ENCODE measurements at places on chromosomes 3 and 15.
A peak's percentile ranks its signal among the peaks of the same experiment; 100 is the strongest.

DNA sequence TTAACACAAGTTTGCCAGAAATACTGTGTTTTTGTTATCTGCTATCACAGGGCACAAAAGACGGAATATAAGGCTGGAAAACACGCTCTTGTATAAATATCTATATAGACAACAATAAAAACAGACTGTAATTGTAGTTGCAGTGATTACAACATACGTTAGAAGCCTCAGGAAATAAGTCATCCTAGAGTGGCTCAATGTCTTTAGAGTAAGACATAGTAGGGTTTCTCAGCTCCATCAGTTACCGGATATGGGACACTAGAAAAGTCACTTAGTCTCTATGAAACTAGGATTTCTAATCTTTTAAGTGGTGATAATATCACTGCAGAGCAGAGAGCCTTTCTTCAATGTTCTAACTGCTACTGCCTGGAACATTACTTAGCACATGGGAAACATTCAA is 208.8 kb downstream of the STAG1 start:
- DNase-seq = no peak

GRCh38 chr15:70045045-70045444 is 52.7 kb downstream of the TLE3 start:
- DNase-seq = no peak

DNA sequence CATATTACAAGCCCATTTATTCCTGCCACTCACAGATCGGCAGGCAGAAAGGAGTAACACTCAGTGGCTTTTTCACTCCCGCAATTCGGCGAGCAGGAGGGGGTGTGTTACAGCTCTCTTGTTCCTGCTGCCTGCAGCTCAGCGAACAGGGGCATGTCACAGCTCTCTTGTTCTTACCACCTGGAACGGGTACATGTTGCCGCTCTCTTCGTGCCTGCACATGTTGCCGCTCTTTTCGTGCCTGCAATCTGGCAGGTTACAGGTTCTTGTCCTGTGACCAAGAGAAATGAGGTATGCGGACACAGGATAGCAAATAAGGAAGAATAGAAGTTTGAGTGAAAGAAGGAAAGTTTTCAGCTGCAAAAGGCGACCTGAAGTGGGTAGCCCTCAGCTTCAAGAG is 761.4 kb downstream of the NAALADL2 start:
- no peak for DNase-seq

- peak; percentile 53 for DNase-seq
Measured at GRCh38 chr3:72597756-72598195, 250.5 kb downstream of the SHQ1 start.

- no peak for DNase-seq
Measured at GRCh38 chr3:146496726-146497125, 27.4 kb upstream of the PLSCR2 start.

Measured in iPS-NIHi11 (cell line).